ENCODE measurements at places on chromosomes 1 and 21.

GRCh38 chr1:179169616-179170467, 59.6 kb downstream of the ABL2 start:
- no peak for DNase-seq

- peak; percentile 97 for DNase-seq
Measured at GRCh38 chr1:1264868-1265272, 8.8 kb downstream of the UBE2J2 start.

DNA sequence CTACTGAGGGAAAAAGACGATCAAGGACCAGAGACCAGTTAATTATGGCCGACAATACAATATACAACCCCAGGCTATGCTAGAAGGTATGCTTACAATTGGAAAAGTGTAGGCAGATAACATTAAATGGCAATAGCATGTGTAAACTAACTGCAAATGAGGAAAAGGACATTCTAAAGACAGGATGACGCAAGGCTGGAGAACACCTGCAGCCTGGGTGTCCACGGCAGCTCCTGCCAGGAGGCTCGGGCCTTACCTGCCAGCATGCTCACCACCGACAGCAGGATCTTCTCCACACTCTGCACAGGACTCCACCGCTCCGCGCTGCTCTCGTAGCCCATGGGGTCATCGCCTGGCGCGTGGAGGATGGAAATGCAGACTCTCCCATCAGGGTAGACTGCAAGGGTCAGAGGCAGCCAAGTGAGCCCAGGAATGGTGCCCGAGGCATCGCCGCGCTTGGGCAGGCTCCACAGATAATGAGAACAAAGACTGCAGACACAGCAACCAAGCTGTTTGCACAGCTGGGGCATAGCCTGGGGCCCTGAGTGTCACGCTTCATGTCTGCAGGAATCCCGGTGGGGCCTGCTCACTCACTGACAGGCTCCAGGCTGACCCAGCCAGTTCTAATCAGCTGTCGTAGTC, 28.2 kb downstream of the UBE2G2 start:
- DNase-seq = no peak

- DNase-seq = peak; percentile 5
Measured at GRCh38 chr1:212640223-212640878, 31.8 kb downstream of the ATF3 start.

- no peak for DNase-seq
Measured at GRCh38 chr1:22296701-22297591, 154.0 kb upstream of the WNT4 start.

- no peak for DNase-seq
Measured at GRCh38 chr21:38852278-38852677, 46.5 kb downstream of the ETS2 start.

GRCh38 chr1:55535724-55536544, 320.8 kb upstream of the USP24 start:
- DNase-seq = no peak

- no peak for DNase-seq
Measured at GRCh38 chr1:244712669-244713068, 59.7 kb downstream of the DESI2 start.

DNA sequence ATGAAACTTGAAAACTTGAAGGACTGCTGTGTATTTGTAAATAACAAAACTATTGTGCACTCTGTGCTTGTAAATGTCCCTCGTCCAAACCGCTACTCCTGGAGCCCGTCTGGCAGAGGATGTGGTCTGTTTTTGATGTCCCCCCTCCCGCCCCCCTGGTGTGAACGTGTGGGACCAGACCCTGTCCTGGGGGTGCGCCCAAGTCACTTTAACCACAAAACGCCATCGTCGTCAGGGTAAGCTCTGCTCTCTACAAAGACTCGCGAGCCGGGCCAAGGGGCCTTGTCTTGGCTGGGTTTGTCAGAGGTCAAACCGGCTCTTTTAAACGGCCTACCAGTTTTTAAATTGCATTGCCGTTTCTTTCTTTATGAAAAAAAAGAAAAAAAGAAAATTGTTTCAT, 87.4 kb upstream of the TMEM51 start:
- DNase-seq = no peak

GRCh38 chr1:147377263-147378246, 135.1 kb downstream of the CHD1L start:
- DNase-seq = no peak

- DNase-seq = no peak
Measured at GRCh38 chr1:24761582-24761981, 16.3 kb downstream of the CLIC4 start.

DNA sequence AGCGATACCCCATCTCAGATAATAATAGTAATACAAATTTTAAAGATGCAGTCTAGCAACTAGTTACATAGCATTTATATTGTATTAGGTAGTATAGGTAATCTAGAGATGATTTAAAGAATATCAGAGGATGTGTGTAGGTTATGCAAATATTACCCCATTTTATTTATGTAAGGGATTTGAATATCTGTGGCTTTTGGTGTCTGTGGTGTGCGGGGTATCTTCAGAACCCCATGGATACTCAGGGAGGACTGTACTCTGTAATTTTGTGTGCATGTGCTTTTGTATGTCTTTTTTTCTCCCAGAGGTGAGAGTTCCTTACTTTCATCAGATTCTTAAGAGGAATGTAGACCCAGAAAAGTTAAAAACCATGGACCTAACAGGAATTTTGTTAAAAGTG, 12.8 kb downstream of the RNF2 start:
- no peak for DNase-seq

DNA sequence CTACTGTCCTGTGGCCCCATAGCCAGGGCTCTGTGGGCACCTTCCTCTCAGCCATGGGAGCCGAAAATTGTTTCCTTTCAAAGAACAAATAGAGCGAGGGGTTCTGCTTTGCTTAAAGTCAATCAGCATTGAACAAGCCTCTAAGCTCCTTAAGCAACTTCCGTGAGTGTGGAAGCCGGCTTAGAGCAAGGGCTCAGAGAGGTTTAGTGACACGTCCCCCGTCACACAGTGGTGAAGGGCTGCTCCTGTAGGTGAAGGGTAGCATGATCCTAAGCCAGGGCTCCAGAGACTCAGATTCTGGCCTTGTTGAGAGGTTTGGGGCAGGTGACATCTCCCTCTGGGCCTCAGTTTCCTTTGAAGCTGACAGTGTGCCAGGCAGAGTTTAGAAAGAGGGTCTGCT, 94.0 kb upstream of the WNT4 start:
- DNase-seq = no peak

- DNase-seq = no peak
Measured at GRCh38 chr21:34647555-34647954, 21.2 kb upstream of the CLIC6 start.

DNA sequence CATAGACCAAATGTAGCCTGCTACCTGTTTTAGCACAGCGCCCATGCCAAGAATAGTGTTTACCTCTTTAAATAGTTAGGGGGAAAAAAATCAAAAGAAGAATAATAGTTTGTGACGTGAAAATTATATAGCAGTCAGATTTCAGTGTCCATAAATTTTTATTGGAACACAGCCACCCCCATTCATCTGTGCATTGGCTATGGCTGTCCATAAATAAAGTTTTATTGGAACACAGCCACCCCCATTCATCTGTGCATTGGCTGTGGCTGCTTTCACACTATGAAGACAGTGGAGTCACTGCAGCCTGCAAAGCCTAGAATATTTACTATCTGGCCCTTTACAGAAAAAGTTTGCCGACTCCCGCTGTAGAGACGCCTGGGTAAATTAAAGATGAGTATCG, 20.9 kb downstream of the EPHX1 start:
- DNase-seq = no peak

GRCh38 chr1:243354511-243355153, 98.8 kb downstream of the SDCCAG8 start:
- DNase-seq = no peak

GRCh38 chr1:7447093-7447492, 324.0 kb upstream of the VAMP3 start:
- DNase-seq = no peak

DNA sequence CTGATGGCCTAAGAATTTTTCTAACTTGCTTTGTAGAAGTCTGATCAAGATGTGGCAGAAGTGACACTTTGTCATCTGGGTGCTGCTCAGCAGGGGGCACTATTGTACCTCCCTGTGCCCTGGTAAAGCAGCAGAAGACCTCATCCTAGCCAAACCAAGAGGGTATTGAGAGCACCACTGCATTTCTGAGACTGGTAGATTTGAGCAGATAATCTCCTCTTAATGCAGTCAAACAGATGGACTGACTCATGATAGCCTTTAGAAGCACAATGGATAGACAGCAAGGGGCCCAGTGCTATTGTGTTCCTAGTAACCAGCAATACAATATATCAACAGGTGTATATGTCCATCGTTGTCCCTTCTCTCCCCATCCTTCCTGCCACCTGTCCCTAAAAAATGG, 5.7 kb downstream of the TPM3 start:
- no peak for DNase-seq

GRCh38 chr1:197862221-197862620, 40.2 kb upstream of the C1orf53 start:
- no peak for DNase-seq

- peak; percentile 27 for DNase-seq
Measured at GRCh38 chr1:172662464-172663109, 3.7 kb downstream of the FASLG start.

DNA sequence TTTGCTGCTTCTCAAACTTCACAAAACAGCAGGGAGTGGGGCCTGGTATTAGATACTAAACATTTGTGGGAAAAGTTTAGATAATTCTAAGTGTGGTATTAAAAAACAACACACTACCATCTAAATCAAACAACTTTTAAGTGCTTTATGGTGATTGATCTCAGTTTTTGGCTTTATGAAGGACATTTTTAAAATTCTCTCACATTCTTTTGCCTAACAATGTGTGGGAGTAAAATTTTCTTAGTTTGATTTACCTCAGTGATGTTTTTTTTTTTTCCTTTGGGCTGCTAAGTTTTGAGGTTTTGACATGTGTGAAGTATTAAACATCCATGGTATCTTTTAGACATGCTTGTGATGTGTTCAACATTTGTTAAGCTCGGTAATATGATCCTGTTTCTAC, 116.2 kb downstream of the DISP1 start:
- DNase-seq = no peak

DNA sequence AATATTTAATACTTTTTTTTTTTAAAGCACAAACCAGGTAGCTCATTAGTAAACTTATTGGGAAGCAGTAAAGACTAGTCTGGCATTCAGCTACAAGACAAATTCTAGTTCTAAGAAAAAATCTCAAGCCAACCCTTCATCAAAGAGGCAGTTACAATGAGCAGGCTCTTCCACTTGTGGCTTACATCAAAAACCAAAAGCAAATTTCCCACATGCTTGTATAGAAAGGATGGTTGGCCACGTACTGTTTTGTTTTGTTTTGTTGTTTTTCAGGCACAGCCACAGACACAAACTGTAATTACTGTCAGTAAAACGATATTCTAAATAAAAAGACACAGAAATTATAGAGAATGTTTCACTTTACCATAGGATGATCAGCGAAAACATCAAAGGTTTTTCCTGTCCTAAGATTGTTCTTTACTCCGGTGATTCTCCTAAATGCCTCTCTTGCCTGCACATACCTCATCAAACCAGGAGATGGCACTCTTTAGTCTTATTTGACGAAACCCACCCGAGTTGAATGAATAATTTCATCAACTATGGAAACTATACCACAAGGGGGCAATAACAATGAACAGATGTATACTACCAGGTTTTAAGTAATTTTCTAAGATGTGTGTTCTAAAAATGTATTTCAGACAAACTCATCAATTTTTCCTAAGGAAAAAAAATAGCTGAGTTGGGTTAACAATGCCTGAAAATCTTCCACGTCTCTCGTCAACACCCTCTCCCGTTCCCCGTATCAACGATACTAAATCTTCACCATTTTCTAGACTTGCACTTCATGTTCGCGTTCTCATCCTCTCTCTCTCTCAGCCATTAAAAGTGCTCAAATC, 26.9 kb downstream of the RPL5 start:
- DNase-seq = peak; percentile 77

- no peak for DNase-seq
Measured at GRCh38 chr1:245356891-245357585, 202.3 kb downstream of the KIF26B start.

- DNase-seq = no peak
Measured at GRCh38 chr1:97986041-97987005, 65.5 kb upstream of the DPYD start.

- DNase-seq = no peak
Measured at GRCh38 chr1:178388418-178389145, 108.2 kb downstream of the CLEC20A start.

- DNase-seq = no peak
Measured at GRCh38 chr1:45026446-45026845, 14.4 kb downstream of the UROD start.

DNA sequence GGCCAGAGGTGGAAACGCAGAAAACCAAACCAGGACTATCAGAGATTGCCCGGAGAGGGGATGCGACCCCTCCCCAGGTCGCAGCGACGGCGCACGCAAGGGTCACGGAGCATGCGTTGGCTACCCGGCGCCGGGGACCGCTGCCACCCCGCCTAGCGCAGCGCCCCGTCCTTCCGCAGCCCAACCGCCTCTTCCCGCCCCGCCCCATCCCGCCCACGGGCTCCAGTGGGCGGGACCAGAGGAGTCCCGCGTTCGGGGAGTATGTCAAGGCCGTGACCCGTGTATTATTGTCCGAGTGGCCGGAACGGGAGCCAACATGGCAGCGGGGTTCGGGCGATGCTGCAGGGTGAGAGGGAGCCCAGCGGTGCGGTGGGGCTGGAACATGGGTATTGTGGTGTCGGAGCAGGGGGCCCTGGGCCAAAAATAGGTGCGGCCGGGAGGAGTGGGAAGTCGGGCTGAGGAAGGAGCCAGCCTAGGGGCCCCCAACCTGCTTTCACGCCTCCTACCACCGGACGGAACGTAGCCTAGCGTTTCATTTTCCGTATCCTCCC, at the start of gene ACADM:
Gene ACADM (plus strand): TSS at position 238 of the 551 bp plus-strand sequence. CDS start 79 bp downstream, at position 317.
- peak; percentile 86 for DNase-seq

GRCh38 chr1:71766748-71767147, 515.6 kb downstream of the NEGR1 start:
- no peak for DNase-seq

GRCh38 chr1:48039088-48040054, 42.2 kb upstream of the TRABD2B start:
- no peak for DNase-seq

- DNase-seq = no peak
Measured at GRCh38 chr1:169318536-169319244, 48.9 kb downstream of the NME7 start.

Measured in SJSA1 (cell line).